Hematopoietic multipotent progenitor cell treated with erythropoietin and hydrocortisone succinate and interleukin-3 and kit ligand, for 17 days (in vitro differentiated cells): ENCODE measurements at places on chromosomes 5 and 9.

GRCh38 chr9:33443464-33444154, 3.8 kb downstream of the AQP3 start:
- no peak for DNase-seq

- no peak for DNase-seq
These were observed 33.3 kb downstream of the SH3PXD2B start for GRCh38 chr5:172421020-172421419.

DNA sequence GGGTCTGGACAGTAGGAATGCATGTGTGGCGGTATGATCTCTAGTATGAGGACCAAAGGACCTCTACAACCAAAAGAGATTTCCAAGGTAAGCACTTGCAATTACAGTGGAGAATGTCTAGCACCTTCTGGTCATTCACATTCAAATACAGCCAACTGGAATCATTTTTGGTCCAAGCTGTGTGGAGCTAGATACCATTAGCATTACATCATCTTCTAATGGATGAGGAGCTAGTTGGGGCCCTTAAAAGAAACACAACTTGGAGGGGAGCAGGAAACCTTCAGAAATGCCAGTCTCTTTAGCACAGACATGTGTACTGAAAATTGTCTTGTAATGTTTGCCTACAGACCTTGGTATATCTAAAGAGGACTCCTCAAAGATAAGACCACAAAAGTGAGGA, 244.7 kb downstream of the BNC2 start:
- no peak for DNase-seq

GRCh38 chr9:136046554-136046920, 48.6 kb downstream of the NACC2 start:
- no peak for DNase-seq

GRCh38 chr9:77989458-77989857, 42.2 kb downstream of the GNAQ start:
- DNase-seq: no peak

DNA sequence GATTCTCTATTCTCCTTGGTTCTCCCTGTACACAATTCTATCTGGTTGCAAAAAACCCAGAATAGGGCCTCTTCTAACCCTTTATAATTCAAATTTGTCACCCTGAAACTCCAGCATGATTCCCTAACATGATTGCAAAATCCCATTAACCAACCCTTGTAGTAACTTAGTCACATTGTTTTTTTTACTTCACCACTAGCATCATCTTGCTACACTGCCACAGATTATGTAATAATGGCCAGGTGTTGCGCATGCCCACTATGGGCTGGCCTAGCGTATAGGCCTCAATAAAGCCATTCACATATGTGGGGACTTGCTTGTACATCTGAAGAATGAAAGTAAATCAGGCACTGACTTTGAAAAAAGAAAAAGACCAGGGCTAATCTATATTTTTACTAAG, 25.7 kb downstream of the FAM170A start:
- DNase-seq: no peak

DNA sequence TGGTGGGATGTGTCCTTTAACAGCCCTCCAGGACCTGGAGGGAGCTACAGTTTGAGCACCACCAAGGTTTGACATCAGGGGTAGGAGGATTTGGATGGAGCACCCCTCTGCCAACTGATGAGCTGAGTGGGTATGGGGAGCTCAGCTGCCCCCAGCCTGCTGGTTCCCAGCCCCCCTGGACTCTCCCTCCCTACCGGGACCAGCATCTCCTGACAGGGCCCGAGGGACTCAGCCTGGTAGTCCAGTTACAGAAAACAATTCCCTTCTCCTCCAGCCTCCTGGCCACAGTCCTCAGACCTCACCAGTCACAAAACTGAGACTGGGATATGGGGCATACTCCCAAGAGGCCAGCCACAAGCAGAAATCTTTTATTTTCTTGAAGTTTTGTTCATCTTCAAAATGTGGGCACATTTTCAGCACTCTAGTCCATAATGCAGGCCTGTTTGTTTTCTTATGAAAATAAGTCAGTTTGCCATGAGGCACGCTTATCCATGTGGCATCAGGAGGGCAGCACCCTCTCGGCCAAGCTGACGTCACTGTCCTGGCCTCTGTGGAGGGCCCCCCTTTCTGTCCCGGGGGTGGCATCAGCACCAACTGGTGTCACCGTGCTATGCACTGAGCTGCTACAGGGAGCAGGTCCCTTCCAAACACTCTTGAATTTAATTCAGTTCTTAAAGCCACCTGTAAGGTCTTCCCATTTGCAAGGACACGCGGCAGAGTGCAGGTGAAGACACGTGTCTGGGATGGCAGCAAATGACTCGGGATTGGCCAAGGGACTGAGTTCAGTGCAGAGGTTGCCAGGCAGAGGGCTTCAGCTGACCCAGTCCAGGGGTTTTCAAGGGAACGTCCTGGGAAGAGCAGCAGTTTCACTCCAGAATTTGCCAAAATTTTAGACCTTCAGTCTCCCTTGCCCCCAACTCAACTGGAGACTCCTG, 187.6 kb downstream of the GADD45G start:
- no peak for DNase-seq

- DNase-seq: no peak
These were observed 45.5 kb downstream of the RFX3 start for GRCh38 chr9:3480353-3480655.

DNA sequence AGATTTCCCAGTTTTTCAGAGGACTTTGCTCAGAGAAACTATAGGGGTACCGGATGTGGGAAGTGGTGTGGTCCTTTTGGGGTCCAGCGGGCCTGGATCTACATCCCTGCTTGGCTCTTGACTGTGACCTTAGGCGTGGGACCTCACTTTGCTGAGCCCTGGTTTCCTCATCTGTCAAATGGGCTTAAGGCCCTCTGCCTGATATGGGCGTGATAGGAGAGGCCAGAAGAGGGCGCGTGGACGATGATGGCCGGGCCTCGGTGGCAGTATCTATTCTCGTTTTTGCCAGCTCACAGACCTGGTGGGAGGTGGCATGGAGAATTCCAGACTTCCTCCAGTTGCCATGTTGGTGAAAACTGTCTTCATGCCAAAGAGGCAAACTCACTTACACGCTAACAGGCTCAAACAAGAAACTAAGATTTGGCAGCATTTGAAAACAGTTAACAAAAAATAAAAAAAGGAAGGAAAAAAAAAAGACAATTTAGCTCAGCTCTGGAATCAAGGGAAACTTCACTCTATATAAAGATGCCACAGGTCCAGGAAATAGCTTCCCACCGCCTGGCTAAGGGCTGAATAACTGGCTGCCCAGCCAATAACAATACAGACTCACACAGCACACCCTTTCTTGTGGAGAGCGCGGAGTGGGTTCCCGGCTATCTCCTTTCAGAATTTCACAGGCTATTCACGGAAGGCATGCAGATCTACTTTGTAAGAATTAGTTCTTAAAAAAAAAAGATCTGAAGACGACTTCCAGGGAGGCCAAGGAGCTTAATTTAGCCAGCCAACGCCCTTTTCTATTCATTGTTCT, 1.7 kb downstream of the SH3PXD2B start:
- DNase-seq: no peak

DNA sequence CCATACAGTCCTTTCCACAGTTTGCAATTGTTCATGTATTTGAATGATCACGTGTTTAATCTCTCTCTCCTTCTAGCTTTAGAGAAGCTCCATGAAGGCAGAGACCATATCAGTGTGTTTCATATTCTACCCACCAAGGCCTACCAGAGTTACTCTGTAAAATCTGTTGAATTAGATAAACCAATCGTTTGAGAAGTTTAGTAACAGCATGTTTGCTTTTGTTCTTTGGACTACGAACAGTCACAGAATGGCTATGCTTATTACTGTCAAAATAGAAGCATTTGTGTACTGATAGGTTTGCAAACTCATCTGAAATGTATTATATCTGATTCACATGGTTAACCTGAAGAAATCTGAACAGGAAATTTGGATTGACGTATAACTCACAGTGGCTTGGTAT, 93.8 kb downstream of the ITGA1 start:
- DNase-seq: no peak

GRCh38 chr5:142248853-142249462, 75.9 kb downstream of the SPRY4 start:
- no peak for DNase-seq
